KBM-7 (cell line): ENCODE measurements at places on chromosomes 5 and 9.

GRCh38 chr5:16534280-16534679 is 68.7 kb upstream of the ZNF622 start:
- DNase-seq = no peak

GRCh38 chr9:4742246-4742645 is 1.2 kb upstream of the AK3 start:
- DNase-seq = no peak

DNA sequence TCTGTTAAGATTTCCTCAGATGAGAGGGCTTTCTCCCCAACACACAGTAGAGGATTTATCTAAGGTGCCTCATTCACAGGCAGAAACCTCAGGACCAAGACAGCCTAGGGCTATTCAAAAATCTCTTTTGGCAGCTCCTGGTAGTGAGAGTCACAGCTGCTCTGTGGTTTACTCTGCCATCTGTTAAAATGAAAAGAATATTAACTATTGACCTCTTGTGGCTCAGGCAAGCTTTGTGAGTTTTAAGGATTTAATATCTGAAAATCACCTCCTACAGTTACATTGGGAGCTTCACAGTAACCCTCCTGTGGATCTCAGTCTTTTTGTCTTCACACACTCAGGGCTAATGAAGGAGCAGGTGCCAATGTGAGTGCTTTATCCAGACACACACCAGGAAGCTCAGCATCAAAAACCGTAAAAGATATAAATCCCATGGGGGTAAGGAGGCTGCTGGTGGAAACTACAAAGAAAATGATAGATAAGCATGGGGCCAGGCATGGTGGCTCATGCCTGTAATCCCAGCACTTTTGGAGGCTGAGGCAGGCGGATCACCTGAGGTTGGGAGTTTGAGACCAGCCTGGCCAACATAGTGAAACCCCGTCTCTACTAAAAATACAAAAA is 29.7 kb downstream of the PPP1R2B start:
- DNase-seq = no peak

DNA sequence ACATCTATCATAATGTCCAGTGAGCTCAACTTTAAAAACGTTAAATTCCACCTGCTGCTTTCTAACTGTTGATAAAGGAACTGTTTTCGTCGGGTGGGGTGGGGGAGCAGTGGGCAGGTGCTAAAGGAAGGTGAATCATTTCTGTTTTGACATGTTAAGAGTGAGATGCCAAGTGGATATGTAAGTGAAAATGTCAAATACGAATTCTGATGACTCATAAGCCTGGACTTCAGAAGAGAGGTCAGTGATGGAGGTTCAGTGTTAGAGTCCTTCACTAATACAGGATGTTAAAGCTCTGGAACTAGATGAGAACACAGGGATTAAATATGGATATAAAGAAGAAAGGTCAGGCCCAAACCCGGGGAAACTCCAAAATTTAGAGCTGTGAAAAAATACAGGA is 617.9 kb upstream of the CTNND2 start:
- no peak for DNase-seq

GRCh38 chr5:14107536-14107935 is 35.6 kb upstream of the TRIO start:
- peak; percentile 71 for DNase-seq

DNA sequence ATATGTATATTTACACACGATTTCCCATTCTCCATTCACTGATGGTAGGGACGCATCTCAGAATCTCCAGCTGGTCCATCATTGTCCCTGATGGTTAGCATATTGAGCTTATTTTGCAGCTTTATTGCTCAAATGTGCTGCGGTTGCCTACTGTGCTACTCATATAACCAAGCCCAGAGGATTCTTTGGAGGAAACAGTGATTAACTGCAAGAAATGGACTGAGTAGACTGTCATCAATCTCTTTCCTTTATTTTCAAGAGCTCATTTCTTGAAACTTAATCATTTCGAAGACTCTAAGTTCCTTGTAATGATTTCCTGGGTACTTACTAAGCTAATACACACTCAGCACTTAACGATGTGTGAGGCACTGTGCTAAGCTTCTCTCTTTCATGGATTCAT is 119.0 kb downstream of the MAT2B start:
- no peak for DNase-seq

DNA sequence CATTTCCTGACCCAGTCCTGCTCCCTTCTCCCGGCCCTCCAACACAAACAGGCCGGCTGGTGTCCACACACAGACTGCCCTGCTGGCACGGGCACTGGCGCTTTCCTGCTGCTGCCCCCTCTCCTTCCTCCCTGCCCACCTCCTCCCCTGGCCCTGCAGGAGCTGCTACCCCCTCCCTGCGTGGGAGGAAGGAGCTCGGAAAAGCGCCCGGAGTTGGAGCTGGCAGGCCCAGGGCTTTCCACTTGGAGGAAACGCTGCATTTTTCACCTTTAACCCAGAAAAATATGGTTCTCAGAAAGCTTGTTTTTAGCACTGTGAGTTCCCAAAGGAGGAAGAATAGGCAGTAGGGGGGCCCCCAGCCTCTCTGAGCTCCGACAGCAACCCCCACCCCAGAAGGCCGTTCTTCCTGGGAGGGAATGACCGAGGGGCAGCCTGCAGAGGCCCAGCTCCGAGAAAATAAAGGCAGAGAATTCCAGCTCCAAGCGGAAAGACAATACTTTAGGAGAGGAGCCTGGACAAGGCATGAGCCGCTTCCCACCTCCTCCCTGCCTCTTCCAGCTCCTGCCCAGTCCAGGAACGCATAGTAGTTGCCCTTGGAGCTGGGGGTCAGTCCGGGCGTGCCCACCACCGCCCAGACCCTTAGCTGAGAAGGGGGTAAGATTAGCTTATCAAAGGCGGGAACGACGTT is 88.9 kb downstream of the LIFR start:
- DNase-seq = no peak

GRCh38 chr9:75148561-75148960 is 60.2 kb downstream of the OSTF1 start:
- DNase-seq = peak; percentile 19

DNA sequence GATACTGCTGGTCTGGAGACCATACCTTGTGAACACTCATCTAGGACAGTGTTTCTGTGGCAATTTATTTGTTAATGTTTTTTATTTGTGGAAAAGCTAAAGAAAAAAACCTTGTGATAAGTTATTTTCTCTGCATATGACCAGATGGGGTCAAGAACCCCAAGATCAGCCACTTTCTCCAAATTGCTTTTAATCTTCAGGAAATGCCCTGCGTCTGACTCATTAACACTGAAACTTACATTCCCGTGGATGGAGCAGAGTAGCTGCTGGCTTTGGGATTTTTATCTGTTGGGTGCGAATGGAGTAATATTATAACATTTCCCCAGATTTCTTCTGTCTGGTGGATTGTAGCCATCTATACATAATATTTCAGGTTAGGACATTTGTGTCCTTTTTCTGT is 444.5 kb downstream of the SH3GL2 start:
- DNase-seq = no peak

DNA sequence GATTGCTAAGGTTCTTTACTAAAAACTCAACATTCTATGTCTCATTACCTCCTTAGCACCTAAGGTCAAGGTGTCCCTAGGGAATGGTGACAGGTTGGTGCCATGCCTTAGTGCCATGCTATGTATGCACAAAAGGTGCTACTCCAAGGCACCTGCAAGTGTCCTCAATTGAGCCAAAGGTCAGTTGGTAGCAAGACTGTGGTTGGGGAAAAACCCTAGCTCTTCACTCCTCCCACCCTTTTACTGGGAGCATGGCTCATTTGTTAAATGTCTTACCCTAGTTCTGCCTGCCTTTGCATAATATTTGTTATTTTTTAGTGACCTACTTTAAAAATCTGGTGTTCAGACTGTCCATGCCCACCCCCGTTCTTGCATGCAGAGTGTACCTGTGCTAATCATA is 17.0 kb downstream of the ACO1 start:
- no peak for DNase-seq

DNA sequence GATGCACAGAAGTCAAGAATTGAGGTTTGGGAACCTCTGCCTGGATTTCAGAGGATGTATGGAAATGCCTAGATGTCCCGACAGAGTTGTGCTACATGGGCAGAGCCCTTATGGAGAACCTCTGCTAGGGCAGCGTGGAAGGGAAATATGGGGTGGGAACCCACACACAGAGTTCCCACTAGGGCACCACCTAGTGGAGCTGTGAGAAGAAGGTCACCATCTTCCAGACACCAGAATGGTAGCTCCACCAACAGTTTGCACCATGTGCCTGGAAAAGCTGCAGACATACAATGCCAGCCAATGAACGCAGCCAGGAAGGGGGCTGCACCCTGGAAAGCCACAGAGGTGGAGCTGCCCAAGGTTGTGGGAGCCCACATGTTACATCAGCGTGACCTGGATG is 104.5 kb downstream of the STK32A start:
- DNase-seq = peak; percentile 1

GRCh38 chr5:172743112-172743959 is 27.7 kb downstream of the DUSP1 start:
- DNase-seq = no peak

DNA sequence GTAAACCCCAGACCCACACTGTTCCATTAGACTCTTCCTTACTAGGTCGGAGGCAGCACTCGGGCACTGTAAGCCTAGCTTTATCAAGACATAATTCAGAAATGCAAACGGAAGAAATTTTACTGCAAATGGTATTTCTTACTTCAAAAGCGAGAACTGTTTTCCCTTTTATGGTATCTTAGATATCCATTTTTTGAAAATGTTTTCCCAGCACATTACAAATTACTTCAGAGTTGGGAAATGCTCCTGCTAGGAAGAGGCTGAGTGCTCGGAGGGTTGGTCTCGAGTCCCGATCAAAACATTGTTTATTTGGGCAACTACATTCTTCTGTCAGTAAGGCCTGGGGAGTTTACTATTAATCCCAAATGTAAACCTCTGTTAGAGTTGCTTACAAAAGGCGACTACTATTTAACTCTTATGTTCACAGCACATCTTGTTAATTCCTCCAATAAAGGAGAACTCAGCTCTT is 332.9 kb downstream of the CWC27 start:
- no peak for DNase-seq

- no peak for DNase-seq
These were observed 376.4 kb upstream of the TNC start for GRCh38 chr9:115494393-115494792.

- no peak for DNase-seq
These were observed 1.7 kb downstream of the KCNT1 start for GRCh38 chr9:135703726-135704125.

DNA sequence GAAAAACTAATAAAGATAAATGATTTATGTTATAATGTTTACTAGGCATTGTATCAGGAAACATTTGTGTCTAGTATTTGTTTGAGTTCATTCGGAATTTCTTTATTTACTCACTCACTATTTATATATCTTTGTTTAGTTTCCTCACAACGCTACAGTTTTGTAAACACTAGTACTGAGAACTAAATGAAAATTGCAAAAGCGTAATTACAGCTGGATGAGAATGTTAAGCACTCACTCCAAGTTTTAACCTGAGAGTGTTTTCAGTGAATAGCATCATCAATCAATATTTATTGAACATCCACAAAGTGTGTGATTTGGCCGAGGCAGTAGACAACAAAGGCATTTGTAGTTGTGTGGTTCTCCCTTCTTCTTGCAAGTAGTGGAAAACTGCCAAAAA is 969.6 kb upstream of the DMAC1 start:
- DNase-seq = no peak

DNA sequence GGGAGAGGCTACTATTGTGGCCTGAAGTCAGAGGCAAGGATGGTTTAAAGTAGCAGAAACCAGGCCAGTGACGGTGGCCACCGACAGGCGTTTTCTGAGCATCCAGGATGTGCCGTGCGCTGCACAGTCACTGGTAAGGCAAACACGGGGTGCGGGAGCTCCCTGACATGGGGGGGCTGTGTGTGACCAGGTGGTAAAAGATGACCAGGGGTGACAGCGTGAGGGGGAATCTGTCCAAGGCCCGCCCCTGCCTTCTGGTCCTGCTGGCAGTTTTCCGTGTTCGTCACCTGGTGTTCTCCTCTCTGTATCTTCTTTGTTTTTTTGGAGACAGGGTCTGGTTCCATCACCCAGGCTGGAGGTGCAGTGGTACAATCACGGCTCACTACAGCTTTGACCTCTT is 167.4 kb downstream of the ICE1 start:
- DNase-seq = no peak

GRCh38 chr5:27015758-27016157 is 22.6 kb downstream of the CDH9 start:
- no peak for DNase-seq

DNA sequence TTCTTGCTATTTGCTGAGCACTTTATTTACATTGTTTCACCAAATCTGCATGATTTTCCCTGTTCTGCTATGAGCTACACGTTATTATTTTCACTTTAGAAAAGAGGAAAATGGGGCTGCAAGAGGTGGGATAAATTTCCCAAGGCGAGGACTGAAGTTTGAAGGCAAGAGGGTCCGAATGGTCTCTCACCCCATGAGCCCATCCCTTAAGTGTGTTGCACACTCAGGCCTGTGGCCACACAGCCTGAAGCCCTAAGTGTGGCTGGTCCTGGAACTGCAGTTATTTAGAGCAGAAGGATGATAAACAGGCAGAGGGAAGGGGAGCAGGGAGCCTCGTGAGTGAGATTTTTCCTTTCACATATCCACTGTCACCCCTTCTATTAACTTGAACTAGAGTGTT is 7.8 kb downstream of the PDE8B start:
- no peak for DNase-seq

DNA sequence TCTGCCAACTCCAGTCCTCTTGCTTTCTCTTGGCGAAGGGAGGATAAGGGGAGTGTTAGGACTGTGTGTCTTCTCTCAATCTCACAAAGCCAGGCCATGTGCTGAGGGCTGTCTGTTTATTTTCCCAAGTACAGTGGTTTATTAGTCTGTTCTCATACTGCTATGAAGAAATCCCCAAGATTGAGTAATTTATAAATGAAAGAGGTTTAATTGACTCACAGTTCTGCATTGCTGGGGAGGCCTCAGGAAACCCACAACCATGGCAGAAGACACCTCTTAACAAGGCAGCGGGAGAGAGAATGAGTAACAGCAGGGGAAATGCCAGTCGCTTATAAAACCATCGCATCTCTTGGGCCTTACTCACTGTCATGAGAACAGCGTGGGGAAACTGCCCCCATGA is 36.2 kb upstream of the CKS2 start:
- no peak for DNase-seq

GRCh38 chr9:100211476-100211875 is 112.4 kb downstream of the INVS start:
- no peak for DNase-seq

DNA sequence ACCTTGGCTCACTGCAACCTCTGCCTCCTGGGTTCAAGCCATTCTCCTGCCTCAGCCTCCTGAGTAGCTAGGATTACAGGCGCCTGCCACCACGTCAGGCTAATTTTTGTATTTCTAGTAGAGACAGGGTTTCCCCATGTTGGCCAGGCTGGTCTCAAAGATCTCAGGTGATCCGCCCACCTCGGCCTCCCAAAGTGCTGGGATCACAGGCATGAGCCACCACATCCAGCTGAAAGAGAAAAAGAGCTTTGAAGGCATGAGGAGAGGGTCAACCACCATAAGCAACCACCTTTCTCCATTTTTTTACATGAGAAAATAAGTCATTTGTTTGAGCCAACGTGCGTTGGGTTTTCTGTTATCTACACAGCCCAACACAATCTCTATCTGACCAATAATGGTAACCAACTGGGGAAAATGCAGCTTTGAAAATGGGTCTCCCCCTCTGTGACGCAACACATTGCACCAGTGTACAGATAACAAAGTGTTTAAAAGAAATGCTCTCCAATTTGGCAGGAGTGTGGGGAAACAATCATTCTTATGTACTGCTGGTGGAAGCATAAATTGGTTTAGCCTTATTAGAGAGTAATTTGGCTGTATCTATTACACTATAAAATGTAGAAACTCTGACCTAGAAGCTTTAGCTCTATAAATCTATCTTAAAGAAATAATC is 45.8 kb upstream of the ZBTB43 start:
- no peak for DNase-seq

GRCh38 chr5:177276886-177277285 is 26.6 kb downstream of the RAB24 start:
- no peak for DNase-seq
